Fibroblast of lung (primary cell): ENCODE measurements at places on chromosomes 3 and 15. TPM values are rescaled to one million over a fixed set of nuclear protein-coding genes. Genes with fewer than 3 reads are reported as not detected.

GRCh38 chr15:84955089-84955848 is 26.4 kb upstream of the PDE8A start:
- DNase-seq = peak; percentile 81

GRCh38 chr3:133747907-133748639 is 1.9 kb downstream of the TF start:
- DNase-seq = no peak

DNA sequence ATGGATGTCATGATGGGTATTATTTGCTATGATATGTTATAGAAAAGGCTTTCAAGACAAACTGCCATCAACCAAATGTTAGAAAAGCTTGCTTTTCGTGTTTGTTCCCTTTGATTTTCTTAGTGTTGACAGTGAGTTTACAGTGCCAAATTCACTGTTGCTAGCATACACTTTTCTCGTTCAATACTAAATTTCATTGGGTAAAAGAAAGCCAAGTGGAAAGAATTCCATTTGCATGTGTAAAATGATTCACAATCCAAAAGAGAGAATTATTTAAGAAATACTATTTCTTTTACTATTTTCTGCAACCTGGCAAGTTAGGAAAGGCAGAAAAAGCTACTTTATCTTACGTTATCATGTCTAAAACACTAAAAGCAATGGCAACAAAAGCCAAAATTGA is 301.4 kb downstream of the OTOL1 start:
- no peak for DNase-seq

GRCh38 chr3:22971497-22971896 is 231.6 kb upstream of the UBE2E2 start:
- DNase-seq = no peak

DNA sequence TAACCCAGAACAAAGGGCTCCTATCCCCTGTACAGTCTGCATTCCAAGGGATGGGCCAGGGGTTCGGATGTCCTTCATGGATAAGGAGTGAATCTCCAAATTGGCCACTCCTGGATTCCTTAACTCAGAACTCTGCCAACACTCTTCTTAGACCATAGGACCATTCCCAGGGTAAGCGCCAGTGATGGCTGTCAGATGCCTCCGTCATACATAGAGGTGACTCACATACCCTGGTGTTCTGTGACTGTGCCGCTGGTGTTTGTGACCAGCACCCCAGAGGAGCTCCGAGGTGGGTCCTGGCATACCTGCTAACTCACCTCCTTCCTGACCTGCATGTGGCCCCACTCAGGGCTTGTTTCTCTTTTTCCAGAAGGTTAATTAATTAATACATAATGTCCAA is 134.7 kb downstream of the KLF13 start:
- DNase-seq = no peak

- DNase-seq = no peak
Observed at GRCh38 chr15:43492266-43492665, 690 bp downstream of the TP53BP1 start.

DNA sequence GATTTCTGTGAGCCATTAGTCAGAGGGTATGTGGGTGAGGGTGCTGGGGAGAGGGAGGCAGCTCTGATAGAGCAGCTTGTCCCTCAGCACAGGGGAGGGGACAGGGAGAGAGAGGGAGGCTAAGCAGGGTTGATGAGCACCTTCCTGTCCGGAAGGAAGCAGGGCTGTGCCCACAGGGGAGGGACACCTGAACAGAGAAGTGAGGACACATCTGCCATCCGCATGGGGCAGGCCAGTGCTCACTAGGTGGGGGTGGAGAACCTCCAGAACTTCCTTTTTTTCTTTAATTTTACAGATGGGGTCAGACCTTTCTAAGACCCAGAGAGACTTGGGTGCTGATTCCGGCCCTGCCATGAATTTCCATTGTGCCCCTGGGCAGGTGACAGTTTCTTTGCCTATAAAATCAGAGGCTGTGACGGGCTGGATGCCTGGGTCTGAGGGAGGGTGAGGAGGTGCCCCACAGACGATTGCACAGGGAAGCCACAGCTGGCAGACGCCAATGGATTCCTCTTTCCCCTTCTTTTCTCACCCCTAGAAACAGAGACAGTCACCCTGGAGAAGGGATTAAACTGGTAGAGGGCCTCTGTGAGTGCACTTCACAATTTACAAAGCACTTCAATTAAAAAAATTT is 4.1 kb upstream of the TGM5 start:
- no peak for DNase-seq

GRCh38 chr3:191066669-191067068 is 132.4 kb upstream of the OSTN start:
- DNase-seq = peak; percentile 42

- DNase-seq = no peak
Observed at GRCh38 chr3:22922317-22922716, 280.8 kb upstream of the UBE2E2 start.

DNA sequence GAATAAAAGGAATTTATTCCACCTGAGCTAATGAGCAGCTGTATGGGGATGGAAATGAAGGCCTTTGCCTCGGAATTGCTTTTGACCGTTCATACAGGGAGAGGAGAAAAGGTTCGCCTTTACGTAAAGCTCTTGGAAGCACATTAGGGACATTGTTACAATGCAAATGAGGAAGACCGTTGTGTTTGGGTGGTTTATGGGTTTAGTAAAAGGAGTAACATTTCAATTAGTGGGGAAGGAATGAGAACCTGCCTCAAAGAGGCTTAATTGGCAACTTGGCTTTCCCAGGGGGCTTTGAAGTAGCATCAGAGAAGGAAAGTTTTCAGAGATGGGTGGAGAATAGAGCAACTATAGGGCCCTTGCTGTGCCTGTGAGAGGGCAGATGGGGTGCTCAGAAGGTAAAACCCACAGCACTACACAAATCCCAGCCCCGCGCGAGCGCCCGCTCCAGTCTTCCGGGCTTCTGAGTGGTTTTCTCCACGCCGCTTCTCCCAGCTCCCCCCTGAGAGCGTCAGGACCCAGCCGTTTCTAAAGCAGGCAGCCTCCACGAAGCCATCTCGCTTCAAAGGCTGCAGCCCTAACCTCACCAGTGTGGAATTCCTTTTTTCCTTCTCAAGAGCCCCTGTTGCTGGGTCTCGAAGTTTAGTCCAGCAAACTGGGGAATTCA is 192.0 kb upstream of the HES1 start:
- DNase-seq = no peak

Gene ACP3
- polyA plus RNA-seq = 3.9 and 25.3 TPM in 2 replicates

Gene RARRES1
- polyA plus RNA-seq = 26.2 and 27.7 TPM in 2 replicates

Gene PGBD4
- polyA plus RNA-seq = 1.4 and 1.6 TPM in 2 replicates

Gene MST1
- polyA plus RNA-seq = 3.5 and 4.0 TPM in 2 replicates

Gene GOLGA8Q
- 0.06 and 0.22 TPM in 2 replicates for polyA plus RNA-seq

Gene TRIM42
- polyA plus RNA-seq = not detected in 2 replicates

Gene SEMA6D
- polyA plus RNA-seq = 2.4 and 5.3 TPM in 2 replicates

Gene ESYT3
- 0.11 TPM in 1 of 2 replicates, not detected in the other for polyA plus RNA-seq

Gene FILIP1L
- 64.5 and 126 TPM in 2 replicates for polyA plus RNA-seq

Gene TM4SF4
- 0.98 and 1.7 TPM in 2 replicates for polyA plus RNA-seq

Gene GRM2
- polyA plus RNA-seq = 0.02 and 0.06 TPM in 2 replicates

Gene NUP210
- 0.05 and 0.09 TPM in 2 replicates for polyA plus RNA-seq

Gene XYLB
- 2.2 and 4.2 TPM in 2 replicates for polyA plus RNA-seq
